ENCODE measurements at places on chromosomes 1 and 21. TPM values are rescaled to one million over a fixed set of nuclear protein-coding genes. Genes with fewer than 3 reads are reported as not detected.

Gene SLAMF8
- 0.05 TPM for total RNA-seq

DNA sequence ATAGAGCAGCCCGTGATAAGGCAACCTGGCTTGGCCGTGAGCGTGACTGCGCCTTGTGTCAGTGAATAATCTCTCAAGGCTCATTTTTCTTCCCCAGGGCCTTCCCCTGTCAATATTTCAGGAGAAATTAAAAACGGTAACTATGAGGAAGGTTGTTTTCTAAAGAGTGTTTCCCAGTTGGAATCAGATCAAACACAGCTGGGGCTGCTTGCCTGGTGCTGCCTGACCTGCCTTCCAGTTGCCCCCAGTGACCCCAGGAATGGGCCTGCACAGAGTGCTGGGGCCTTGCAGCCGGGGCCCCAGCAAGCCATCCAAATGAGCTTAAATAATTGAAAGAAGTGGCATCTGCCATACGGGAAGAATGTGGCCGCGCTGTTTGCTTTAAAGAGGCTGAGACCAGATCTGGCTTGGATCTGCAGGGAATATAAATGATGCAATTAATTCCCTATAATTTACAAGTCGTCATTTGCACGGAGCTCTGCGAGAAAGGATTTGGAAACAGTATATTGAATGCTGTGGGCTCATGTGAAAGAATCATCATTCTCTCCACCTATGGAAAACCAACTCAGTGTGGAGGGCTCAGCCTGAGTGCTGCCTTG is 203.9 kb downstream of the C1orf94 start:
- DNase-seq = no peak

Gene HRNR
- not detected for total RNA-seq

Gene NUP210L
- not detected for total RNA-seq

GRCh38 chr1:32250893-32251716 is at the start of gene LCK:
LCK (plus strand) TSS chr1:32251265; CDS start chr1:32274330, 23,065 bp downstream.
- DNase-seq = no peak

DNA sequence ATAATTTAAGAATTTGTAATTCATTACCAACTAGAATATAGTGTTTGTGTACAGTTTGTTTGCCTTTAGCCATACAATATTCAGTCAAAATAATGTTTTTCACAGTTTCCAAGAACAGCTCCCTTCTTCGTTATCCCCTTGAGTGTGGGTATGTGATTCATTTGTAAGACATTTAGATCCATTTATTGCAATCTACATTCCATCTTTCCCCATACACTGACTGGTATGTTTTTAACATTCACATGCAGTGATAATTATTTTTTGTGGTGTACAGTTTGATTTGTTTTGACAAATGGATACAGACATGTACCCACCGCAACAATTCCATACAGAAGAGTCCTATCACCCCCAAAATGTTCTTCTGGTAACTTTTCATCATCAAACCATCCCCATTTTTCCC is 589.1 kb upstream of the ADAMTS5 start:
- peak; percentile 40 for DNase-seq

Gene SPRR4
- not detected for total RNA-seq

Gene AADACL3
- not detected for total RNA-seq

Gene CHIT1
- not detected for total RNA-seq

- DNase-seq = peak; percentile 57
Measured at GRCh38 chr1:246609632-246610031, 43.4 kb downstream of the CNST start.

DNA sequence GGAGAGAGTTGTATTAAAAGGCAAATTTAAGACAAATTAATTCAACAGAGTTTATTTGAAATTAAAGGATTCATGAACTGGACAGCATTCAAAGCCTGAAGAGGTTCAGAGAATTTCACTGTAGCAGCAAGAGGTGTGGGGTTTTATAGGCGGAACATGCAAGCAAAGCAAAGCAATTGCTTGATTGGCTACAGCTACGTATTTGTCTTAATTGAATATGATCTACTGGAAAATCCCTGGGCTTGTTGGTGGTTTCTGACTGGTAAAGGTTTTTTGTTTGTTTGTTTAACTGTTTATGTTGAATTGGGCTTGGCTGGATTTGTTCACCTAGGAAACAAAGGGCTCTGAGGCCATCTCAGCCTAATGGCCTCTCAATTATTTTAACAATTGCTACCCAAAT is 61.5 kb downstream of the KCNK1 start:
- DNase-seq = no peak

GRCh38 chr1:232179896-232180778 is 449.8 kb downstream of the SIPA1L2 start:
- no peak for DNase-seq

GRCh38 chr1:214977700-214978374 is 104.7 kb upstream of the KCNK2 start:
- no peak for DNase-seq

DNA sequence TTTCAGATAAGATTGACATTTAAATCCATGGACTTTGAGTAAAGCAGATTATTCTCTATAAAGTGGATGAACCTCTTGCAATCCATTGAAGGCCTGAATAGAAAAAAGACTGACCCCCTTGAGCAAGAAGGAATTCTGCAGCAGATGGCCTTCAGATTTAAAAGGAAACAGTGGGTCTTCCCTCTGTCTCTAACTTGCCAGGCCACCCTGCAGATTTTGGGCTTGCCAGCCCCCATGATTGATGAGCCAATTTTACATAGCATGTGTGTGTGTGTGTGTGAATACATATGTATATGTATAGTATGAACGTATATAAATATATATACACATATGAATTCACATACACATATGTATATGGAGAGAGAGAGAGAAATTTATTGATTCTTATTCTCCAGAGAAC is 113.4 kb downstream of the GRIK1 start:
- no peak for DNase-seq

DNA sequence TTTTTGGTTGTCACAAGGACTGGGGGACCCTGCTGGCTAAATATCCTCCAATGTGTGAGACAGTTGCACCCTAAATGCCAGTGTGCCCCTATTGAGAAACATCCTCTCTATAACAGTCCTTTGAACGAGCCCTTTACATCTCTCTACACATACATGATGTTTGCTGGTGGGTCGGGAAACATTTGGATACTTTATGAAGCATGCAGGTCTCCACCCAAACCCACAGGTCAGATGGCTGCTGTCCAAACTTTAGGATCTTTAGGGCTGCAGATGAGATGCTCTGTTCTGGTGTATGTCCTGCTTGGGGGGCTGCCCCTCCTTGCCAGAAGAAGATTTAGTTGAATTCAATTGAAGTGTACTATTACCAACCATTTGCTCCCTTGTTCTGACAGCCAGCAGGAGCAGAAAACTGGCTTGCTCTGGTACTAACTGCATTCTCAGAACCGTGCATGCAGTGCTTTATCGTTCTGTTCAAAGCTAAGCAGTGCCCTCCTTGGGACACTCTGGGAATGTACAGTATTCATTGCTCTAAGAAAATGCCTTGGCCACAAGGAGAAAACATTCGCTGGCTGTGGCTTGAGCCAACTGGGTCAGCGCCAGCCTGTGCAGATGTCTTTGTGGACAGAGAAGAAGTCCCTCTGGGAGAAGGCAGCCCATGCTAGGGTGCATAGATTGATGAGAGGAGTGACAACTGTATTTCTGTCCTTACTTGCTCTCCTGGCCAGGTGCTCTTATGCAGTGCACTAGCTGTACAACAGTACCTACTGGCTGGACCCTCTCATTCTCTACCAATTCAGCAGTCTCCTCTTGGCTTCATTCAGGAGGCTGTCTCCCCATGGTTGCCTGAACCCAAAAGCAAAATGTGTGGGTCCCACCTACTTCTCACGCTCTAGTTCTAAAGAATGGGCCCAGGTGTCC is 61.4 kb upstream of the DIRAS3 start:
- peak; percentile 86 for DNase-seq

GRCh38 chr1:81999364-81999763 is 198.6 kb downstream of the ADGRL2 start:
- DNase-seq = peak; percentile 7

DNA sequence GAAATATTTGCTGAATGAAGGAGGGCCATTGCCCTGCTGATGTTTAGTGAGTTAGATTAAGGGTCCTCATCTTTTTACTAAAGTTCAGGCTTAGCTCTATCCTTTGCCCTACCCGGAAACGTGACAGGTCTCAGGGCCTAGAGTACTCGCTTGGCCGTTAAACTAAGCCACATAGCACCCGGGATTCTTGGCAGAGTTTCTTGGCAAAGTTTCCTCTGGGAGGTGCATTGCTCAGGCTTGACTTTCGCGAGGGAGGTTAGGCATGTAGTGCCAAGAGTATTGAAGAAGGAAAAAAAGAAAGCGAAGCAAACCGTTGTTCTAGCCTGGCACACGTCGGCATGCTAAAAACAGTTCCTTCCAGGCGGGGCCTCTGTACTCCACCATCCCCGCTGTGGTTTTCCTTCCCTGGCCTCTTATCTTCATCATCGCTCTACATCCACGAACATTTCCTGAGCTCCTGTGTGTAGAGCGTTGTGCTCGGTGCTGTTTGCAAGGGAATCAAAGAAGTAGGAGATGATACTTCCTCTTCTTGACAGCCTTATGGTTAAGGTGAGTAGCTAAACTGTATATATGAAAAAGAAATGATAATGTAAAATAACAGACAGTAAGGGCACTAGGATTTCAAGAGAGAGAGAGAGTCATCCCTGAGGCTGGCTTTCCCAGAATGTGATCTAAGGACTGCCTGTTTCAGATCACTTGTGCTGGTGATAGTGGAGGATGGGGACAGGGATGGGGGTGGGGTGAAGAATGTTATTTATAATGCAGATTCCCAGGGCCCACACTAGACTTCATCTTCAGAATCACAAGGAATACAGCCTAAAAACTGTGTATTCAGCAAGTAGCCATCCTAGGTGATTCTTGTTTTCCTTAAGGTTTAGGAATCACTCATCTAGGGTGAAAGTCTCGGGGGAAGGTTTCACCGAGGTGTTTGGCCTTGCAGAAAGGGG is 18.8 kb downstream of the RNF220 start:
- DNase-seq = peak; percentile 95

Gene CCDC30
- not detected for total RNA-seq

GRCh38 chr1:97038410-97038809 is 316.8 kb downstream of the PTBP2 start:
- peak; percentile 14 for DNase-seq

DNA sequence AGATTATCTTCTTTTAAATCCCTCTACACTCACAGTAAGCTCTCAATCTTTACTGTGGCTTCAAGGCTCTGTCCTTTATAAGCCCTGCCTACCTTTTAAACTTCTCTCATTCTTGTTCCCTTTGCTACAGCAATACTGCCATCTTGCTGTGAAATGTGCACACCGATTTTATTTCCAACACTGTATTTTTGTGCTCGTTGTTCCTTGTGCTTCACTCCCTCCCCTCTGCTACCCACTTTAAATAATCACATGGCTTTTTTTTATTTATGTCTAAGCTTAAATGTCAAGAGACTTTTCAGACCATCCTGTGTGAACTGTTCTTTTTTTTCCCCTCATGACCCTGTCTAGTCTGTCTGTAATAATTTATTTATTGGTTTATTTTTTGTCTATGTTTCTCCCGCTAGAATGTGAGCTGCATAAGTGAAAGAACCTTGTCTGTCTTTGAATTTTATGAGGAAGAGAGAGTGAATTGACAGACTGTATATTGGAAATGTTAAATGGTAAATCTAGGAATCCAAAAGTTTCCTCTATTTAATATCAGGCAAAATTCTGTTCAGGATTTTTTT is 45.7 kb downstream of the ABCD3 start:
- DNase-seq = peak; percentile 67

Gene RGS8
- not detected for total RNA-seq

GRCh38 chr1:150429805-150430204 is 57.4 kb upstream of the TARS2 start:
- no peak for DNase-seq

Gene CXADR
- total RNA-seq = 17.7 TPM

Gene CD164L2
- 0.15 TPM for total RNA-seq

- no peak for DNase-seq
Measured at GRCh38 chr1:192966073-192966472, 93.1 kb downstream of the UCHL5 start.

Gene CLIC4
- 621 TPM for total RNA-seq

- no peak for DNase-seq
Measured at GRCh38 chr1:191579019-191579418, 579.2 kb upstream of the RGS18 start.

DNA sequence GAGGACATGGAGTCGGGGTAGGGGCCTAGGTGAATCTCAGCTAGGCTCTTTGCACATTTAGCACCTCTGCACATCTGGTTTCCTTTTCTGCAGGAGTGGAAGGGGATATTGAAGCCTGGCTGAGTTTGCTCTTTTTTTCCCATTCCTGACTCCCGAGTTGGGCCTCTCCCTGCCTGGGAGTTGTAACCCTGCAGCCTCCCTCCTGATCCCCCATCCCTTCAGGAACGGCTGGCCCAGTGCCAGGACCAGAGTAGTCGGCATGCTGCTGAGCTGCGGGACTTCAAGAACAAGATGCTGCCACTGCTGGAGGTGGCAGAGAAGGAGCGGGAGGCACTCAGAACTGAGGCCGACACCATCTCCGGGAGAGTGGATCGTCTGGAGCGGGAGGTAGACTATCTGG is 836 bp downstream of the OLFML3 start:
- no peak for DNase-seq

GRCh38 chr1:38571726-38572125 is 287.8 kb downstream of the RRAGC start:
- no peak for DNase-seq

Gene LCE2C
- not detected for total RNA-seq

DNA sequence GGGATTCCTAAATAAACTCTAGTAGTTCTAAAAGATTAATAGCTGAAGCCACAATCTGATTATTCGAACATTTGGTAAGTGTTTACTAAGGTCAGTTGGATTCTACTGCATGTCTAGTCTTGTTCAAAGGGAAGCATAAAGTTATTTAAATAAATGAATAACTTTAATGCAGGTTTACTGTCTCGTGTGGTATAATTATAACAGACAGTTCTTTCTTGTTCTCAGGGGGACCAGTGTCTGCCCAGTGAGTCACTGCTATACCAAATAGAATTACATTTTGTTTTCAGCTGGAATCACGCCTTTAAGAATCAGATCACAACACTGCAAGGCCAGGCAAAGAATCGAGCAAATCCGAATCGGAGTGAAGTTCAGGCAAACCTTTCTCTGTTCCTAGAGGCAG is 45.1 kb downstream of the SMG7 start:
- DNase-seq = no peak

GRCh38 chr1:44545961-44546360 is 128.3 kb downstream of the TMEM53 start:
- no peak for DNase-seq

DNA sequence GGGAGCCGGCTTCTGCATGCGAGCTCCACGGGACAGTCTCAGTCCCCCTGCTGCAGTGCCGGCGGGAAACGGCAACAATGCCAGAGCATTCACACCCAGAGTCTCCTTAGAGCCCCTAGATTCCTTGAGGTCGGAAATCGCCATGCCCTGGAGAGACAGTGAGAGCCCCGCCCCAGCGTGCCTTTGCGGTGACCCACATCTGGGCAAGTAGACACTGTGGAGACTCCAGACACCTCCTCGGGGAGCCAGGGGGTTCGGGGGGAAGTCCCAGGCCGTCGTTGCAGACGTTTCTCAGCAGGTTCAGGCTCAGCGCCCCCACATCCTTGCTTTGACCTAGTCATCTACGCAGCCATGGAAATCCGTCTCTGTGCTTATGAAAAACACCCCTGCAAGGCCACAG is 81.3 kb upstream of the ARHGEF16 start:
- DNase-seq = no peak

DNA sequence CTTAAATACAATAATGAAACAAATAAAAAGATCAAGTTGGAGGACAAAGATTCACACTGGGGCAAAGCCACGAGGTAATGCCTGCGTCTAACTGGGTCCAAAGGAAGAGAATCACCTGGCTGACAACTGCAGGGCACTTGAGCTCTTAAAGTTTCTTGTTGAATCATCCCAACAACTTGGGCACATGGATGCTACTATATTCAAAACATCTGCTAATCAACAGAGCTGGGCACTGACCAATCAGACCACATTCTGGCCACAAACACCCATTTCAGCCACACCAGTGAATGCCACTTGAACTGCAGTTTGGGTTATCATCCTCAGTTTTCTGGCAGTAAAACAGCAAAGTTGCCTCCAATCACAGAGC is 51.0 kb downstream of the ABCA4 start:
- peak; percentile 86 for DNase-seq
